ENCODE measurements at places on chromosomes 12 and 14. TPM values are rescaled to one million over a fixed set of nuclear protein-coding genes. Genes with fewer than 3 reads are reported as not detected.

The RPGRIP1 gene
- total RNA-seq: not detected

The CCDC175 gene
- not detected for total RNA-seq

The LHX5 gene
- total RNA-seq: not detected

The BTG1 gene
- total RNA-seq: 18.8 TPM

The PRB2 gene
- total RNA-seq: not detected

The KRT6C gene
- total RNA-seq: not detected

The FIGNL2 gene
- total RNA-seq: 1.7 TPM

The MSI1 gene
- 0.29 TPM for total RNA-seq

The TGFB3 gene
- 0.44 TPM for total RNA-seq

The FAM181A gene
- not detected for total RNA-seq

The HOTAIR gene
- total RNA-seq: not detected

The EGLN3 gene
- 82.0 TPM for total RNA-seq

The PGF gene
- 0.71 TPM for total RNA-seq

The COCH gene
- 2.2 TPM for total RNA-seq

The PAX9 gene
- 0.34 TPM for total RNA-seq

The DDHD1 gene
- 3.7 TPM for total RNA-seq

The ITGB7 gene
- 38.6 TPM for total RNA-seq

The DPF3 gene
- total RNA-seq: not detected

The CLEC2D gene
- 1.6 TPM for total RNA-seq

The MYF6 gene
- total RNA-seq: not detected

The GPR84 gene
- not detected for total RNA-seq

The CD163L1 gene
- total RNA-seq: 4.2 TPM

The GNB3 gene
- 0.14 TPM for total RNA-seq

The IL26 gene
- total RNA-seq: not detected

The ATP2A2 gene
- total RNA-seq: 8.0 TPM

The SPTB gene
- total RNA-seq: not detected

The OAS2 gene
- 1.0 TPM for total RNA-seq

The POTEM gene
- total RNA-seq: not detected

The GLIPR1L1 gene
- total RNA-seq: not detected

The MOAP1 gene
- 18.5 TPM for total RNA-seq

The SIX4 gene
- total RNA-seq: 4.8 TPM

The SPIC gene
- not detected for total RNA-seq

The C14orf180 gene
- total RNA-seq: not detected

The AICDA gene
- total RNA-seq: 27.6 TPM

The JAG2 gene
- total RNA-seq: 5.0 TPM

The MANSC1 gene
- 5.1 TPM for total RNA-seq

The PCNX4 gene
- 58.9 TPM for total RNA-seq

The HOXC9 gene
- 2.4 TPM for total RNA-seq

Measured in Caki2 (cell line).